Midbrain (tissue), 1 donor: ENCODE measurements at places on chromosomes 5 and 9.

- DNase-seq = peak; percentile 20
These were observed 181.1 kb upstream of the SPEF2 start for GRCh38 chr5:35436400-35437057.

DNA sequence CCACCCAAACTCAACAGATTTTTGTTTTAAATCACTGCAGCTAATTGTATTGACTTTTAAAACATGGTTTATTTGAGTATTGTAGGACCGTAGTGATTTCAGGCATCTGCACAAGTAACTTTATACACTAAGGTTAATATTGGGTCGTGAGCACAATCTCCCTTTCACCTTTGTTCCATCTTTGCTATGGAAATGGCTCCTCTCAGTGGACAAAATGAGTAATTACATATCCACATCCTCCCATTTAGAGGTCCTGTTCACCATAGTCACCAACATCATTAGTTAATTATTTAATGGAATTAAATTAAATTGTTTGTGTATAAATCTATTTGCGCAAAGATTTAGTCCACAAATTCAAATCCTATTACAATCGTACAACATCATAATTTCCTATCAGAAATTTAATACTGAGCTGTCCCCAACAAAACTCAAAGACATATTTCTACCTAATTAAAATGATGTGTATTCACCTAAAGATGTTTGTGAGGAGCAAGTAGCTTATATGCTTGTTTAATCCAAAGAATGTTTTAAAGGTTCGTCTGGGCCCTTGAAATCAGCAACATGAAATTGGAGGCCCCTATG, 173.0 kb upstream of the DAPK1 start:
- DNase-seq = peak; percentile 75

- DNase-seq = no peak
These were observed 7.7 kb downstream of the RALGDS start for GRCh38 chr9:133113163-133113948.

DNA sequence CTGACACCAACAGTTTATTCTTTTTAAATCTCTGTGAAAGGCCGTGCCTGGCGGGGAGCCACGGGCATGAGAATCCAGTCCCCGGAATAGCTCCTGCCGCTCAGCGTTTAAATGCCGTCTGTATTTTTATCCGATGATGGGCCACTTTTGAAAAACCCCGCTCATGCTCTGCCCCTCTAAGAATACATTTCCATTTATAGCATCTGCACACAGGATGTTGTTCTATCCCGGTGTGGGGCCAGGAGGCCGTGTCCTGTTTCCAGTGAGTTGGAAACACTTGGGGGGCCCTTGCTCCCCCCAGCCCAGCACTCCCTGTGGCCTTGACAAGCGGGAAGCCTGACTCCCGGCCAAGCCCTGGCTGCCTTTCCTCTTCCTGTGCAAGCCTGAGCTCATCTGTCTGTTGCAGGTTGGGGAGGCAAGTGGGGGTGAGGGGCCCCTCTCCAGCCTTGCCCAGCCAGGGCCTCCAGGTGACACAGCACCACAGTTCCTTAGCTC, 39.0 kb downstream of the ERGIC1 start:
- DNase-seq = peak; percentile 57

DNA sequence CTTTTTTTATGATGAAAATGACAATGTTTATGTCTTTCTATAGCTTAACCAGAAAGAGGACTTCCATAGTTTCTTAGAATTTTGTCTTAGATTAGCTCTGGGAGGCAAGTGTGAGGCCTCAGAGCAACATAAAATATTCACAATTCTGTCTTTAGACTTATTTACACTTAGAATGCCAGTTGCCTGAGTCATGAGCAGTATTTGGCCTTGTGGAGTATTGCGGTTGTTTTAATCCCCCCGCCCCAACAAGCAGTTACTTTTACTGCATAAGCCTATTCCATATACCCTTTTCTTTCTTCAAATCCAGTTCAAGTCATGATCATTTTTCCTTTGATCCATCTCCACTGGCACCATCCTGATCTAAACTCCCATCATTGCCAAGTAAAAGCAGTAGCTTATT, 198.0 kb upstream of the EGFLAM start:
- DNase-seq = no peak

DNA sequence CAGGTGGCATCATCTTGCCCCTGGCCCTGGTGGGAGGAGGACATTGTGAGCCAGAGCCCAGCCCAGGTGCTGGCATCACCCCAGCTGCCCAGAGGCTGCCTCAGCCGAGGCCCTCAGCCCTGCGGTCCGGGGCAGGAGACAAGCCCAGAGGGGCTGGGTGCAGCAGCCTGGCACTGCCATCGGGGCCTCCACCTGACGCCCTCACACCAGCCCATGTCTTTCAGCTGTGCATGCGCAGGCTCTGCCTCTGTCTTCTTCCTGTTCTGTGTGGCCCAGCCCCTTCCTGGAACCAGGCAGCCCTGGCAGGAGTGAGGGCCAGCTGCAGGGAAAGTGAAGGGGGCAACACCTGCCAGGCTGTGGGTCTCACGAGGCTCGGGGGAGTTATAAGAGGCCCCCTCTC, 4.8 kb upstream of the CEL start:
- DNase-seq = no peak

- DNase-seq = peak; percentile 50
These were observed 34.4 kb downstream of the FEM1C start for GRCh38 chr5:115510145-115510645.

- no peak for DNase-seq
These were observed 18.1 kb downstream of the COL5A1 start for GRCh38 chr9:134659688-134660131.

DNA sequence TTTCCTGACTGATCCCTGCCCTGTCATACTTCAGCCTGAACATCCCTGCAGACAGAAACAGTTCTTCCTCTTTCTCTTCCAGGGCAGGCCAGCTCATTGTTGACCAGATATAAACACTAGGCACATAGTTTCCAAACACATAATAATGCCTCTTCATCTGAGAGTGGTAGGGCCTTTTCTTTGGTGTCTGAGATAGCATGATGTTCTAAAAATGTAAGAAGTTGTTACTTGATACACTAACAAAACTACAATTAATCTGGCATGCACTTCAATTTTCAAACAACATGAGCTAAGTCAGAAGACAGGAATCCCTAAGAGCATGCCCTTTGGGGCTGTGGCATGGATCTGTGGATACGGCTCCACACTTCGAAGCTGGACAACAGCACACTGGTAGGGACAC, 246.6 kb downstream of the SPOCK1 start:
- no peak for DNase-seq

DNA sequence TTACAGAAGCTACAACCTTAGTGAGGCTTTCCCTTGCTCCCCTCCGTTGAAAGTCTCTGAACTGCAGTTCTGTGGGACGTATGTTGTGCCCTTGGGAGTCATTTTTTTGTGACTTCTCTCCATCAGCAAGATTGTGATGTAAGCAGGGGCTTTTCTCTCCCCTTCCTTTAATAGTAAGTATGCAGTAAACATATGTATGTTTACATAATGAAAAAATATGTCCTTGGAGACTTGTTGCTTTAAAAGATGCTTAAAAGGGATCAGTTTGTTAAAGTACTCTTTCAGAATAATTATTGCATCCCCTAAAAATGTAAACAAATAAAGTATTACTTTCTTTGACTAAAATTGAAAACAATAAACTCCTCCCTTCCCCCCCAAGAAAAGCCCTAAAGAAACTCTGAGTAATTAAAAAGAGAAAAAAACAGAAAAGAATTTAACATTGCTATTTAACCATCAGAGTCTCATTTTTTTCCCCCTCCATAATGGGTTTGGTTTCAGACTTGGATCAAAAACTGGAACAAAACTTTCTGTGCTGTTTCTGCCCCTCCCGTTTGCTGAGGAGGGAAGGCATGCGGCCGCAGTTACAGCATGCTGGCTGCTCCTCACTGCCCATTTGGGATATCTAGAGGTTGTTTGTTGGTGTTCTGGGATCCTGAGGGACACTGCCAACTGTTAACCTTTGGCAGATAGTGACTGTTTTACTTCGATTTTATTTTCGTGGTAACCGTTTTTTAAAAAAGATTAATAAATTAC, 40.2 kb downstream of the TRIO start:
- no peak for DNase-seq

DNA sequence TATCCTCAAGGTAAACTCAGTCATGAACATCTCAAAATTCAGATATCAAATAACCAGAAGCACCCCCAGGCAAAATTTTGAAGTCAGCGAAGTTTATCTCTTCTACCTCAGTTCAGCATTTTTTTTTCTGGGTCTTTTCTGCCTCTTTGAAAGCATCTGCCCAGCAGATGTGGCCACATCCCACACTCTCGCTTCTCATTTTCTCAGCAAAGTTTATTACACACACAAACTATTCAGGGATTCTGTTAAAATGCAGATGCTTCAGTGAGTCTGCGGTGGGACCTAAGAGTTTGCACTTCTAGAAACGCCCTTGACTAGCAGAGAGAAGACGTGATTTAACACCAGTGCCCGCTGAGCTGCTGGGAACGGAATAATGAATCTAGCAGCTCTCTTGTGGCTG, 19.3 kb downstream of the RASEF start:
- no peak for DNase-seq

DNA sequence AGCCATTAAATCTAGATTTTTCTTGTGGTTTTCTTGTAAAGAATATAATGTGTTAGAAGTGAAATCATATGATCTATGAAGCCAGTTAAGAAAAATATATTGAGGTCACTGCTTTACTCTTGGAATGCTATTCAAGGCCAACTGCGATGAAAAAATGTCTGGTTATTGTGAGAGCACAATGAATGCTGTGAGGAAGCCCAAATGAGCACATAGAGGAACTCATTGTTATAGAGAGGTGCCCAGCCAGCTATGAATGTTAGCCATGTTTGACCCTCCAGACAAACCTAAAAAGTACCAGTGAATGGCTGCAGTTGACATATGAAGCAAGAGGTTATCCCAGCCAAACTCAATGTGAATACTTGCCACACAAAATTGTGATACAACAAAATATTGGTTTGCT, 359.8 kb upstream of the FAM174A start:
- no peak for DNase-seq

GRCh38 chr5:143484601-143485000, 81.1 kb upstream of the NR3C1 start:
- DNase-seq = no peak

GRCh38 chr9:19138084-19138483, 10.8 kb upstream of the PLIN2 start:
- no peak for DNase-seq

DNA sequence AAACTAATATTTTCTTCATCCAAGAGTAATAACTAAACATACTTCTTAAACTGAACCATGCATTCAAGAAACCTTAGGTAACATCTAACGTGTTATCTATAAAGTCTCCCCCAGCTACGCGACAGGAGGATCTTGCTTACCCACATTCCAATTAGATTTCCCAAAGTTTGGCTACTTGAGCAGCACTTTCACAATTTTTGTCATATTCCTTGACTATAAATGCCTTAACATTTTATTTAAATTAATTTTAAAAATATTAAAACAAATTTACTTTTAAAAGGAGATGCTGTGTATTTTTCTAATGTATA, 25.3 kb upstream of the IFNE start:
- DNase-seq = no peak

DNA sequence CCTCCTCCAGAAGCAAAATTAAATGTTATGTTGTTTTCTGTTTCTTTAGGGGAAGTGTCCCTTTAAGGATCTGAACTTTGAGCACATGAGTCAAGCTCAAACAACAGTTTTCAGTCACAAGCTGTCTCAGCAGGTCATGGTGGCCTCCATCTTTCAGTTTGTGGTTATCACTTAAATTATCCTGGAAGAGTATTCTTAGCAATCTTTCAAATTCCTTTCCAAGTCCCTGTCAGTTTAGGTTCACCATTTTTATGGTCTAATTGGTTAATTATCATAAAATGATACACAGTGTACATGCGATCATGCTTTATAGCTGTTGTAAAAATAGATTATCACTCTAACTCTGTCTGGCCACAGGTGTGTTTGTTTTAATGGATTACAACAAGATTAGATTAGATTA, 43.1 kb upstream of the SELENOP start:
- DNase-seq = no peak

DNA sequence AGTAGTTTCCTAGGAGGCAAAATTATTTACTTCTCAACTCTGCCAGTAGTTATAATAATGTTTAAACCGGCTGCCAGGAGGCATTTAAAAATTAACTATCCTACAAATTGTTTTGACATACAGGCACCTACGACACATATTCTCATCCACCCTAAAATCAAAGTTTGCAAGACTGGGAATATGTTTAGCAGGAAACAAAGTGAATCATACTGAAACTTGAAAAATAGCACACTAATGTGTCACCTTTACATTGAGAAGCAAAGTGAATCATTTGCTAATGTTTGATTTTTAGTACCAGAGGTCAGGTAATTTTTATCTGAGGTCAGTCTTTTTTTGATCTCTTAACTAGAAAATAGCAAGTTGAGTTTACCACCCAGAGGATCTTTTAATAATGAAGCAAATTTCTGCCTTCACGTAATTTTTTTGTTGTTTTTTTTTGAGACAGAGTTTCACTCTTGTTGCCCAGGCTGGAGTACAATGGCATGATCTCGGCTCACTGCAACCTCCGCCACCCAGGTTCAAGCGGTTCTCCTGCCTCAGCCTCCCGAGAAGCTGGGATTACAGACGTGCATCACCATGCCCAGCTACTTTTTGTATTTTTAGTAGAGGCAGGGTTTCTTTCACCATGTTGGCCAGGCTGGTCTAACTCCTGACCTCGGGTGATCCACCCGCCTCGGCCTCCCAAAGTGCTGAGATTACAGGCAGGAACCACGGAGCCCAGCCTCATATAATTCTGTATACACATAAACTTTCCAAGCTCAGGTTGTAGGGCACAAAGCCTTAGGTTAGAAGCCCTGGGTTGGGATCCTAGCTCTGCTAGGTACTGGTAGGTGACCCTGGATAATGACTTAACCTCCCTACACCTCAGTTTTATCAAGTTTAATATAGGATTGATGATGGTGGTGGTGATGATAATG, 124.3 kb downstream of the UGCG start:
- no peak for DNase-seq

DNA sequence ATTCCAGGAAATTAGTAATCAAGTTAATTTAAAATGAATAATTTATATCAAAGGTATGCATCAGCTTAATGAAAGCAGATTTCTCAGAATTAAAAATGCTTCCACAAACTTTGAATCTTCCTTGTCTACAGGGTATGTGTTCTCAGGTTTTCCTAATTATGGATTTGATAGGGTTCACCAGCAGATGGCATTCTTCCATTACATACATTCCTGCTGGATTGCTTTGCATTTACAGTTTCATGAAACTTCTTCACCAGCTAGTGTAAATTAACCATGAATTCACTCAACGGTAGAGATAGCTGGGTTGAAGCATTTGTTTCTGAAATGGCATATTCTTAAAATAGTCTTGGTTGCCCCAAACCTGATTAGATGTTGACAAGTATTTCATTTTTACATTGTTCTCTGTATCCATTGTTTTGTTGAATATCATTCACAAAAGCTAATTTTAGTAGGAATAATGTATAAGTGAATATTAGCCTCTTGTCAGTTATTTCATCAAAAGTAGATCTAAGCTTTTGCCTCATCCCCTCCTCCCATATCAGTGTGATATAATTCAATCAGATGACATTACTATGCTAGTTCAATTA, 68.7 kb upstream of the WDR41 start:
- peak; percentile 51 for DNase-seq

- no peak for DNase-seq
These were observed 1216.2 kb downstream of the MAT2B start for GRCh38 chr5:164721656-164722055.
